Left cardiac atrium (tissue), 4 donors: ENCODE measurements at places on chromosomes 5 and 9. TPM values are rescaled to one million over a fixed set of nuclear protein-coding genes. Genes with fewer than 3 reads are reported as not detected.
A peak's percentile ranks its signal among the peaks of the same experiment; 100 is the strongest.

DNA sequence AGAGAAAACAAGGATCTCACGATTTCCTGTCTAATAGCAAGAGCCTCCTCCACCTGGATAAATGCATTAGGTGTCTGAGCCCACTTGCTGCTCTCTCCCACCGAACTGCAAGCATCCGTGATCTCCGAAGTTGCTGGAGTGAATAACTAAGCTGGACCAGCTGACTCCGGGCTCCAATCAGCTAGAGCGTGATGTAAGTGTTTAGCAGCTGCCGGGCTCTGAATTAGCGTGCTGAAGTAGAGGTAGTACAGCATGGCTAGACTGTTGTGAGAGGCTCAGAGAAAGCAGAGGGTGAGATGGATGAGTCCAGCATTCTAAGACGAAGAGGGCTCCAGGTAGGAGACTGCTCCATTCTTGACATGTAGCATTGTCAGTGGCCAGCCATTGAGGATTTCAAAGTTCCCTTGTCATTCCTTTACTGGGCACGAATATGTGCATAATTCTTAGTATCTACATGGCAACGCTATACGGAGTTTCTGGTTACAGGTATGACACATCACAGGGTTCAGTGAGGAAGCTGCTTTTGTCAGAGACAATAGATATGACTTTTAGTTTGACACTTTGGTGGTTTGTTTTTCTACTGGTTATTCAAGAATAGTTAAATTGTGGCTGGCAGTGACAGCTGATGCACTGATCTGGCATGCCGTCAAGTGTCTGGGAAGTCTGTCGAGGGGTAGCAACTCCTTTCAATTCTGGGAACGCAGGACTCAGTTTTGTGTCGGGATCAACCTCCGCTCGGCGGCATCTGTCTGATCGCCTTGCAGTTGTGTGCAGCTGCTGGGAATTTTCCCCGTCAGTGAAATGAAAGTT lies 232.6 kb downstream of the MAST4 start:
- DNase-seq, result peak; percentile 76

DNA sequence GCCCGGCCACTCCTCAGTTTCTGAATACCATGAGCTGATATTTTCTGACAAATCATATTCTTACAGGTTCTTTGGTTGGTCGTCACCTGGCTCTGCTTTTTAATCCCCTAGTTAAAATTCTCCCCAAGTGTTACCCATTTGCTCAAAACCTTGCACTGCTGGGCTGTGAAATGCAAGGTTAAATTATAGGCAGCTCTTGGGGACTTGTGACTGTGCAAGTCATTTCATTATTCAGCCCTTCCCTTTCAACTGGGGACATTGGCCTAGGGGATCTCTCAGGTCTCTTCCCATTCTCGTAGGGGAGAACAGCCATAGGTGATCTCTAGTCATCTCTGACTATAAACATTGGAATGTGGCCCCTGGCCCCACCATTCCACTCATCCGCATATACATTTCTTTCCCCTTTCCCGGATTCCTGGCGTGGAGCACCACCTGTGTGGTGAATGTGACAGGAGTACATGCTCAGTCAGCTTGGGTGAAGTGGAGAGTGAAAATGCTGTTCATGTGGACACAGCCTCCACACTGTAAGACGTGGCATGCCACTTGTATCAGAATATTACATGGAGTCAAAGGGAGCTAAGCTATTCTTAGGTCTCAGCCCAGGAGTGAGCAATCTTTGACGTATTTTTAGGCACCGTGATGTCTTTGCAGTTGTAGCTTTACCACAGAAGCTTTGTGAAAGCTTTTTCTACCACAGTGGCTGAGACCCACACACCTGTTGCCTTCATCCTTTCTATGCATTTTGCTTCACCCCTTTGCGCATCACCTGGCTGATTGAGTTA lies 386.7 kb downstream of the KDM4C start:
- DNase-seq, result no peak

GRCh38 chr9:14783358-14783757 lies 60.8 kb upstream of the CER1 start:
- no peak for DNase-seq

DNA sequence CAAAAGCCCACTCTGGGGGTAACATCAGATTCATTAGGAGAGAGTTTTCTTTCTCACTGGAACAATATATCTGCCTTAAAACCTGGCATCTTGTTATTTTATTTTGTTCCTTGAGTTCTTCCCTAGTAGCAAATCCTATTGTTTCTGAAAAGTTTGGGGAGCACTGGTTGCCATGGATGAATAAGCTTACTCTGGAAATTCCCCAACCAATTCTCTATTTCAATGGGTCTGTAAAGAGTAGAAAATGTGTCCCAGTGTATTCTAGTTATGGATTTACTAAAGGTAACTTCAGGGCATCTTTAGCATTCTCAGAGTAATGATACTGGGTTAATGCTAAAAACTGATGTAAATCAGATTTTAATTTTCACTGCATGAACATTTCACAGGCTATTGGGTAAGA lies 94.2 kb upstream of the S1PR3 start:
- DNase-seq, result no peak

GRCh38 chr9:94919376-94920098 lies 193.0 kb downstream of the AOPEP start:
- peak; percentile 53 for DNase-seq

DNA sequence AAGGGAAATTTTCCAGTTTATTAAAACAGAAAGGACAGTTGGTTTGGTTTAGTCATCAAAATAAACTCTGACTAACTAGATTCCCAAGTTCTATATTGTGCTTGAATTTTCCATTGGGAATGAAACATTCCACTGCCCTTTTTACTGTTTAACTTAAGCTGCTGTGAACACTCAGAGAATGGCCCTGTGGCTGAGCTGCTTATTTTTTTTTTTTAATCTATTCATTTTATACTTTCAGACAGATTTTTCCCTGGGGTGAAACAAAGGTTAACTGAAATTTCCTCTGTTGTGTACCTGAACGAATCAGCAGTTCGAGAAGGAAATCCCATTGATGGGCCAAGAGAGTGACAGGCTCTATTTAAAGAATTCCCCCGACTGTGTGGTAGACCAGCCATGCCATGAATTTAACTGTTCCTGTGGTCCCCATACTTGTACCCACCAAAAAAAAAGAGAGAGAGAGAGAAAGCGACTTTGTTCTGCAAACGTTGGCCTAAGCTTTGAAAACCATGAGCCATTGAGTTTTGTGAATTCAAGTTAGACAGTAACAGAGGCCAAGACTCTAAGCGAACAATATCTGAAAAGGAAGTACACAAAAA lies 138.7 kb upstream of the GRHPR start:
- DNase-seq, result no peak

DNA sequence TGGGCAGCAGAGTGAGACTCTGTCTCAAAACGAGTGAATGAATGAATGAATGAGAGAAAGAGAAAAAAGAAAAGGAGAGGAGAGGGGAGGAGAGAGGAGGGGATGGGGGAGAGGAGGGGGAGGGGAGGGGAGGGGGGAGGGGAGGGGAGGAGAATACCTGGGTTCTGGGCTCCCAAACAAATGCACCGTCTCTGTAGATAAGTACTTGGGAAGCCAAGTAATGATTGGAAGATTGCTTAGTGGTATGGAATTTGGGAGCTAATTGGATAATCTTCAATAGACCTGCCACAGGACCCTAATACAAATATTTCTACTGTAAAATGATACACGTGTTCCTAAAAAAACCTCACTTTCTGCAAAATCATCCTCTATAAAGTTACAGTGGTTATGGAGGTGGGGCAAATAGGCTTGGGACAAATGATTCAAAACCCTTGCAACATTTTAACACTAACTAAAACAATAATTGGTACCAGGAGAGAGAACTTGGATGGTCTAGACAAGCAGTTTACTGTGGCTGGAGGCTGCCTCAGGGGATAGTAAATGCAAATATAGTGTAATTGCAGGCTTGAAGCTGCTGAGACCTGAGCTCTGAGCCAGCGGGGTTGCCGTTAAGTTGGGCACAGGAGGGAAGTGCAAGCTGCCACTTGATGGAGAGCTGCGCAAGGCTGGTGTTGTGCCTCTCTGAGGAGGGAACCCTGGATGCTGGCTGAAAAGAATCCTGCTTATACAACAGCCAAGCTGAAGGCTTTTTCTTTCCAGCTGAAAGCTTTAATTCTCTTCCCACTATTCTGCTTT lies 3.5 kb downstream of the HEMGN start:
- no peak for DNase-seq

DNA sequence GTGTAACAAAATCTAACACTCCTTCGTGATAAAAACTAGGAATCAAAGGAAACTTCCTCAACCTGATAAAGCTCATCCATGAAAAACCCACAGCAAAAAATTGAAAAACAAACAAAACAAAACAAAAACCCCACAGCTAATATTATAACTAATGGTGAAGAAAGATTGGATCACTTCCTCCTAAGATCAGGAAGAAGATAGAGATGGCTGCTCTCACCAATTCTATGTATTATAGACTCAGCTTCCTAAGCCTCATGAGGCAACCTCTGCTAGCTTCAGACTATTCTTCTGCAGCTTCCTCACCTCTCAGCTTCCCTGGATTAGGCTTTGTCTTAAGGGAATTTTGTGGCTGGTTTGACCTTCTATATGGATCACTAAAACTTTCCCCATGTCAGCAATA lies 40.1 kb downstream of the PHAX start:
- no peak for DNase-seq

GRCh38 chr5:126499853-126500342 lies 76.7 kb downstream of the GRAMD2B start:
- DNase-seq, result no peak

Gene OBP2B
- total RNA-seq, result not detected

GRCh38 chr5:68460147-68460798 lies 244.7 kb downstream of the PIK3R1 start:
- no peak for DNase-seq

DNA sequence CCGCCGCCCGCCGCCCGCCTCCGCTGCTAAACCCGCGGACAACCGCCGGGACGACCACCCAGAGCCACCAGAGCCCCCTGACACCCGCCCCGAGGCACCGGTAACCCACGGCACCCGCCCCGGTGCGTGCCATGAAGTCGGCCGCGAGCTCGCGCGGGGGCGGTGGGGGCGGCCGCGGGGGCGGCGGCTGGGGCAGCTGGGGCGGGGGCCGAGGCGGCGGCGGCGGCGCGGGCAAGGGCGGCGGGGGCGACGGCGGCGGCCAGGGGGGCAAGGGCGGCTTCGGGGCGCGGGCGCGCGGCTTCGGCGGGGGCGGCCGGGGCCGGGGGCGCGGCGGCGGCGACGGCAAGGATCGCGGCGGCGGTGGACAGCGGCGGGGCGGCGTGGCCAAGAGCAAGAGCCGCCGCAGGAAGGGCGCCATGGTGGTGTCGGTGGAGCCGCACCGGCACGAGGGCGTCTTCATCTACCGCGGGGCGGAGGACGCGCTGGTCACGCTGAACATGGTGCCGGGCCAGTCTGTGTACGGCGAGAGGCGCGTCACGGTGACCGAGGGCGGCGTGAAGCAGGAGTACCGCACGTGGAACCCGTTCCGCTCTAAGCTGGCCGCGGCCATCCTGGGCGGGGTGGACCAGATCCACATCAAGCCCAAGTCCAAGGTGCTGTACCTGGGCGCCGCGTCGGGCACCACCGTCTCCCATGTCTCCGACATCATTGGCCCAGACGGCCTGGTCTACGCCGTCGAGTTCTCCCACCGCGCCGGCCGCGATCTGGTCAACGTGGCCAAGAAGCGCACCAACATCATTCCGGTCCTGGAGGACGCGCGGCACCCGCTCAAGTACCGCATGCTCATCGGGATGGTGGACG lies 499 bp downstream of the FBLL1 start:
- DNase-seq, result no peak

Gene OR1N1
- total RNA-seq, result not detected
